ENCODE measurements at places on chromosomes 2 and 18. TPM values are rescaled to one million over a fixed set of nuclear protein-coding genes. Genes with fewer than 3 reads are reported as not detected.

Gene CDK15
- polyA plus RNA-seq: not detected

Gene INO80B
- 31.9 TPM for polyA plus RNA-seq

Gene ALK
- 0.41 TPM for polyA plus RNA-seq

Gene IL36A
- not detected for polyA plus RNA-seq

Gene GPR75
- 2.2 TPM for polyA plus RNA-seq

Gene FABP1
- polyA plus RNA-seq: 1.0 TPM

Gene SOCS6
- polyA plus RNA-seq: 3.3 TPM

Gene NAT8
- not detected for polyA plus RNA-seq

Gene TBC1D8
- 15.7 TPM for polyA plus RNA-seq

Gene DPP10
- polyA plus RNA-seq: 4.7 TPM

Gene MROH2A
- not detected for polyA plus RNA-seq

Gene TRABD2A
- polyA plus RNA-seq: 0.90 TPM

Gene CASP8
- 0.83 TPM for polyA plus RNA-seq

DNA sequence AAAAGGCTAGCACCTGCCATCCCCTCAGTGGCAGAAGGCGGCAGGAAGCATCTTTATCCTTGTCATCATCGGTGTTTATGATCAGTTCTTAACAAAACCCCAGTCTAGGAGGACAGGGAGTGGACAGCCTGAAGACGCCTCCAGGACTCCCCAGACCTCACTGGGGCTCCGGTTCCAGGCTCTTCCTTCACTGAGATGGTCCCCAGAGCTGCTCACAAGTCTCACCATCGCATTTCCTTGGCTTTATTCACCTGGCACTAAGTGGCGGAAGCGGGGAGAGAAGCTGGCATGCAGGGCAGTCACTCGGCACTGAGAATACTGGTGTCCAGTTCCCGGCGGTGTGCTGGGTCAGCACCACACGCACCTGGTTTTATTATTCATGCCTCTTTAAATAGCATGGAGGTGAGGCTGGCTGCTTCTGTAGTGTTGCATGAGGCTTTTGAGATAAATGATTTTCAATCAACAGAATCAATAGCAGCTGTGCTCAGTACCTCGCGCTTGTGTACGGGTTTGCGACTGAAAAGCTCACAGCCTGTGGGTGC, 68.7 kb downstream of the CABLES1 start:
- no peak for DNase-seq

- no peak for DNase-seq
Measured at GRCh38 chr18:55229682-55230081, 270.4 kb upstream of the CCDC68 start.

DNA sequence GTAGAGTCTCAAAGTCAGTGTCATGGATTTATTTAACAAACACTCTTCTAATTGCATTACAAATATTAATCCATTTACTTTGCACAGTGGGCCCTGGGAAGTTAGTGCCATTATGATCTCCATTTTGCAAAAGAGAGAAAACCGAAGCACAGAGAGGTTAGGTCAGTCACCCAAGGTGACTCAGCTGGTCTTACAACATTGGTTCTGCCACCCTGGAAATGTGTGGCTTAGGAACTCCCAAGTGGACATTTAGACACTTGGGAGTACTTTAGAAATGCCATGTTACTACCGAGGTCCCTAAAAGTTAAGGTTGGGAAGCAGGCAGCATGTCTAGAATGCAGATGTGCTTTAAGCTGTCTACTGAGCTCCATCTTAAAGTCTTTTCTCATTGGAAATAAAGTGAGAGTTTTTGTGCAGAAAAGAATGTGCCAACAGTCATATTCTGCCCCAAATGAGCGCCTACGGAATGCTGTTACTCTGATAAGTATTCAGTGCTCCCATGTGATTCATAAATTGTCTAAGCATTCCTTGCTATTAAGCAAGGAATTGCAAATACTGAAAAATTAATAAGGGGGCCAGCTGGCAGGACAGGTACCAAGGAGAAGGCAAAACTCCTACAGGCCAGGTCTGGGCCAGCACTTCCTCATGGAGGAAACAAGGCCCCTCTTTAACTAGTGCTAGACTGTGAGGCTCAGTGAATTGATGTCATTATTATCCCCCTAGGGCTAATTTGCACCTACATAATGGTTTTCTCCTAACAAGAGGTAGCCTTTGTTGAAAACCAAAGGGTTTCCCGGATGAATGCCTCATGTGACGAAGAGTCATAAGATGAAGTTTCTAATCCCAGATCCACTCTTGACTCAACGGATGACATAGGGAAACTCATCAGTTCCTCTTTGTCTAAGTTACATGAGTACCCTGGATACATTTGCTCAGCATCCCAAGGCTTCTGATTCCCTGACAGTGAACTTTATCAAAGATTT, 16.3 kb downstream of the NRP2 start:
- no peak for DNase-seq

DNA sequence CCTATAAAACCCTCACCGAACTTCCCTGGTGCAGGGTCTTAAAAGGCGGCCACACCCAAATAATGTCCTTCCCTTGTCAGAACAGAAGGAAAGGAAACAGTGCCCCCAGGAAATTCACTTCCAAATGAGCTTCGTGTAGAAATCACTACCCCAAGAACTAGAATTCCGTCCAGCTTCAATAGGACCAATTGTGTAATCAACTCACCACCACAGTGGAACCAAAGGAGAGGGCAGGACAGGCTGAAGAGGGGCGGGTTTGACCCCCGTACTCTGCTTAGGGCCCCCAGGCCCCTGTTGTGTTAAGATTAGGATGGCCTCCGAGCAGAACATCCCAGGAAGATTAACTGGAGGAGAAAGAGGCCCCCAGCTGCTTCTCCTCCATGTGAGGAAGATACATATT, 24.1 kb downstream of the GPR35 start:
- no peak for DNase-seq

GRCh38 chr18:50006470-50007046, 188.4 kb downstream of the MYO5B start:
- no peak for DNase-seq

- no peak for DNase-seq
Measured at GRCh38 chr18:62828852-62829251, 113.5 kb downstream of the PHLPP1 start.

DNA sequence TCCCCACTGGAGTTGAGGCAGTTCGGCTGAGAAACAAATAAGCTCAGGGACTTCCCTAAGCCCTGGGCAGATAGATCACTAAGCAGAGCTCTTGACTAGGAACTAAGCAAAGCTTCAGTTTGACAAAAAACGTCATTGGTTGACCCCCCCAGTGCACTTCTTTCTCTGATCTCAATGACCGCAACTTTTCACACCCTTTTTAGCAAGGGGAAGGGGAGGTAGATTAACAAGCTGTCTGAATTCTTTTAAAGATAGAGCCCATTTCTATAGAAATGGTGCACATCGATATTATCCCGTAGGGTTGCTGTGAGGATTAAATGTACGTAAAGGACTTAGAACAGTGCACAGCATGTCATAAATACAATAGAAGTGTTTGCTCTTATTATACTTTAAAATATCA, 42.5 kb downstream of the PIEZO2 start:
- no peak for DNase-seq

DNA sequence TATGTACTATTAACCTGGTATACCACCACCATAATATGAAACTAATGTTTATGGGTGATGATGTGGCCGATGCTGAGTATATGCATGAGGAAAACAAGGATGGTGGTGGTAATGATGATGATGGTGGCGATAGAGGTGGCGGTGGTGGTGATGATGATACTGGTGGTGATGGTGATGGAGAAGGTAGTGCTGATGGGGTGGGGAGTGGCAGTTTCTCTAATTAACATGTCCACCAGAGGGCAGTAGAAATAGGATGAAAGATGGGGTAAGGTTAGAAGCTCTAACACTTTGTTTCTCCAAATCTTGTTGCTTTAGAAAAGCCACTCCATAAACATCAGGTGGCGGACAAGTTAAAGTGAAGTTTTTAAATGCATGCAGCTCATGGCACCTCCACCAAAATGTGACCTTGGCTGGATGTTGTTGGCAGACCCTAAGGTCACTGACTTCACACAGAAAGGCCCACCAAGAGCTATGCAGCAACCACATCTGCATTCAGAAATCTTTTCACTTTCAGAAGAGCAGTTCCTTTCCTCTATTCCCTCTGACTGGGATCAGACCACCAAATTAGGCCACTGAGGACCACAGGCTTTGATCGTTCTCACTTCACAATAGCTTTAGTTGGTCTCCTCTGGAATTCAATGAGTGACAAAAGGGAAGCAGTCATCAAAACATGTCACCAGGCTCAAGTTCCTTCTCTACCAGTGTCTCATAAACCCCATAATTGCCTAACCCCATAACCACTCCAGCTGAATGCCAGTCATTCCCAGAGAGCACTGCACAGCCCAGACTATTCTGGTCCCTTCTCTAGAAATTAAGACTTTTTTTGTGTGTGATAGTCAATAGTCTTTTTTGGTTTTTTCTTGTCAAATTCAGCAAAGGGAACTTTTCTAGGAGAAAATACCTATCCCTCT, 7.5 kb upstream of the BCL11A start:
- DNase-seq: no peak

GRCh38 chr2:192195548-192196418, 1.1 kb upstream of the TMEFF2 start:
- DNase-seq: peak; percentile 71

DNA sequence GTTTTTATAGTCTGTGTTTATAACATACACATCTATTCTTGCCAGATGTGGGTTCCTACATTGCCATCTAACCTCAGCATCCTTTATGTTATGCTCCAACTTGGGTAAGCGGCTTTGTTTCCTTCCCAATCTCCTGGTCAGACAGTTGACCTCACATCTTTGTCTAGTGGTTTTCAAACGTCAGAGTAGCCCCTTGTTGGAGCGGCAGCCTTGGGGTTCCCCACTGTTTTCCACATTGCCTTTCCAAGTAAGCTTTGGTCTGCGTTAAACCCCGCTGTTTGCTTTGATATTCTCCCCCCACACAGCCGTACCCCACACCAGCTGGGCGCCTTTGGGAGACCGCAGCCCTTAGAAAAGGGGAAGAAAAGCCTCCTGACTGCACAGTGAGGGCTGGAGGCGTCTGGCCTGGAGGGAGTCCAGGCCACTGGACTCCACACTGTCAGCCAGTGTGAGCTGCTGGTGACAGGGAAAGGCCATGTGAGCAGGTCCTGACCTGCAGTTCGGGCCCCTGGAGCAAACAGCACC, 83.3 kb downstream of the MALT1 start:
- no peak for DNase-seq

DNA sequence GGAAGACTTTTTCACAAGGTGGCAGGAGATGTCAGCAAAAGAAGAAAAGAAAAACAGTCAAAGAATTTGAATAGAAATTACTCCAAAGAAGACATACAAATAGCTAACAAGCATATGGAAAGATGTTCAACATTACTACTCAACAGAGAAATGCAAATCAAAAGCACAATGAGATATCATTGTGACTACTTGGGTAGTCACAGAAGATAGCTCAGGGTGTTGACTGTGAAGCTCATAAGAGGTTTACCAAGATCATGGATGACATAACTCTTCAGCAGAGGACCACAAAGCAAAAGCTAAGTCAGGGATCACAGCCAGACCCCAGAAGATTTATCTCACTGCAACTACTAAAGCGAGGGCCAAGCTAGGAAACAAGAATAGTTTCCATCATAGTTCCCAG, 53.0 kb upstream of the TANK start:
- no peak for DNase-seq

DNA sequence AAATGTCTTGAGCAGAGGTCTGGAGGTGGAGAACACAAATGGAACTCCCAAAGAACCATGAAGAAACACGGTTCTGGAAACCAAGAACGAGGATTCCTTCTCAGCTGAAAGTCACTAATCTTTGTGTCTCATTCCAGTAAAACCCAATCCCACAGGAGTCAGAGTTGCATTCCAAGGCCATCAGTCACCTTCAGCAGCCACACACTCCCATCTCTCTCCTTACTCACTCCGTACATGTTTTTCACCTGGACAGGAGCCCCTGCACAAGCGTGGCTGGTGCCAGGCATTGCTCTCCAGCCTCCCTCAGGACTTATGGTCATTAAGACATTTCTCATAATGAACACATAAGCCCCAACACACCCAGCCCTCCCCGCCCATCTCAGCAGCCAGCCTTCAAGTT, 175.4 kb upstream of the SIX2 start:
- DNase-seq: no peak

- DNase-seq: no peak
Measured at GRCh38 chr18:73735836-73736235, 411.8 kb downstream of the FBXO15 start.

- no peak for DNase-seq
Measured at GRCh38 chr2:13986119-13986720, 646.3 kb upstream of the LRATD1 start.

- no peak for DNase-seq
Measured at GRCh38 chr2:142879151-142879550, 1.7 kb downstream of the KYNU start.

DNA sequence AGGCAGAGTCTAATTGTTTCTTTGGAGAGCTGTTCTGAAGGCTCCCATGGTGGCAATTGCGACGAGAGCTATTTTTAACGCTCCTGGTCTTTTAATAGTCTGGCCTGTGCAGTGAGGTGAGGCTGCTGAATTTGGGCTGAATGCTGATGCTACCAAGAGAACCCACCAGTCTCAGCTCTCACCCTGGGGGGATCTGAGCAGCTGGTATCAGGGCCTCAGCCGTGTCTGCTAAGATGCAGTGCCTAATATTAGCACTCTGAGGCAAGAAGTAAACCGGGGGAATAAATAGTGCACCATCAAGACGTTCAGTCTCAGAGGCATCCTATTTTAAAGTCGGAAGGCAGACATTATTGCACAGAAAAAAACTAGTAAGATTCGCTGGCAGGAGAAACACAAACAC, 214.8 kb upstream of the PID1 start:
- peak; percentile 78 for DNase-seq

GRCh38 chr2:221293949-221294742, 278.0 kb downstream of the EPHA4 start:
- DNase-seq: no peak

DNA sequence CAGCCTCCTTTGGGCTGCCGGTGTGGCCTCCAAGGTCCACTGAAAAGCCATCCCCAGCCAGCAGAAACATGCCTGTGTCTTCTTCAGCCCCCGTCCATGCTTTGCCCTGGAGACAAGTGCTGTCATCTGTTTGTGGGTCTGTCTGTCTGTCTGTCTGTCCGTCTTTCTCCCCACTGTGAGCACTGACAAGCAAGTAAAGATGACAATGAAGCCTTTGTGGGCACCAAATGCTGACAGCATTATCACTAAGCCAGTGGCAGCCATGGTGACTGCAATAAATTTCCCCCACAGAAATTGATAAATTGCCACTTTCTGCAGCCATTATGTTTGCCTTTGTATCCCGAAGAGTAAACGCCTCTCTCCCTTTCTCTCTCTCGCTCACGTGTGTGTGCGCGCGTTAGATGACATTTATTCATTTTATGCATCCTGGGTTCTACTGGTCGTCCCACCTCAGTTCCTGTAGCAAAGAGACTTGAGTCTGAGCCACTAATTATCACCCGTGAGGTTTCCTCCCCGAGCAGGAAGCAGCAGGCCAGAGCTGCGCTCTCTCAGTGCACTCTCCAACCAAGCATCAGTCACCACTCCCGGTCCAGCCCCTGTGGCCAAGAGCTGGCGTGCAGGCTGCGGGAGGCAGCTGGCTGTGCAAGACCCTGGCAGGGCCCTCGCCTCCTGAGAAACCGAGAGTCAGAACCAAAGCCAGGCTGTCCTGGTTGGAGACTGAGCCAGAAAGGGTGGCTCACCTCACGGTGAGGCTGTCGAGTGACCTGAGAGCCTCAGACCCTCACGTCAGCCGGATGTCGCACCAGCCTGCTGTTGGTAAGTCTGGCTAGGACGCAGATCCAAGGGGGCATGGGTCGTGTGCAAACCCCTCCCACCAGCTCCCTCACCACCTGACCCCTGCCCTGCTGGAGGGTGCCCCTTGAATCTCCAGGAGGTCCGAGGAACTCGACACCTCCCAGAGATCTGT, 6.9 kb downstream of the STEAP3 start:
- peak; percentile 51 for DNase-seq

- no peak for DNase-seq
Measured at GRCh38 chr2:38605298-38605830, 2.6 kb upstream of the HNRNPLL start.

- no peak for DNase-seq
Measured at GRCh38 chr2:159960414-159960813, 102.0 kb downstream of the PLA2R1 start.
